ENCODE measurements at places on chromosomes 4 and X.

DNA sequence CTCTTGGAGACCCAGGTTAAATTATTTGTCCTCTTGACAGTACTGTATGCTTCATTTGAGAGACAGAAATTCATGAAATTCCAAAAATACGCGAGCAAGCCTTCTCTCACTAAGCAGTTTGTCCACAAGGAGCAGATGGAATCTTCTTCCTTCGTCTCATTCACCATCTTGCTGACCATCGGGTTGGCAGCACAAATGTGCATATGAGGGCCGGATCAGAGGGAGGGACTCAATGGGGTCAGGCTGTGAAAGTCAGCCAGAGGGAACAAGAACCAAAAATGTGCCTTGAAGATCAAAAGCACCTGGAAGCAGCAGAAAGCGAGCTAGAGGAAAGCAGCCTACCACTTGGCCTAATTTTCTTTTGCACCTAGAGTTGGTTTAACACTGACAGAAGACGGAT lies 16.4 kb downstream of the NHSL2 start:
- DNase-seq, result no peak

- DNase-seq, result peak; percentile 76
Observed at GRCh38 chr4:82798168-82799005, at the start of gene SCD5. TSS of gene SCD5 (minus strand) at chr4:82798796. CDS start at chr4:82798537, 259 bp downstream.

GRCh38 chrX:101386542-101386885 lies 523 bp upstream of the BTK start:
- DNase-seq, result no peak

GRCh38 chrX:44062840-44063239 lies 89.7 kb upstream of the NDP start:
- no peak for DNase-seq

- DNase-seq, result no peak
Observed at GRCh38 chr4:82903737-82904136, 3.2 kb downstream of the THAP9 start.

DNA sequence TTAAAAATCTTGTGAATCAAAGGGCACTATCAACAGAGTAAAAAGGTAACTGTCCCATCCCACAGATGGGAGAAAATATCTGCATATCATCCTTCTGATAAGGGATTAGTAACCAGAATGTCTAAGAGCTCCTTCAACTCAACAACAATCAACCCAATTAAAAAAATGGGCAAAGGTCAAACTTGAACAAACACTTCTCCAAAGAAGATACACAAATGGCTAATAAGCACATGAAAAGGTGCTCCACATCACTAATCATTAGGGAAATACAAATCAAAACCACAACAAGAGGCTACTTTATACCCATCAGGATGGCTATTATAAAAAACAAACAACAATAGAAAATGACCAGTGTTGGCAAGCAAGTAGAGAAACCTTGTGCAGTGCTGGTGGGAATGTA lies 43.3 kb downstream of the TMEM165 start:
- no peak for DNase-seq

DNA sequence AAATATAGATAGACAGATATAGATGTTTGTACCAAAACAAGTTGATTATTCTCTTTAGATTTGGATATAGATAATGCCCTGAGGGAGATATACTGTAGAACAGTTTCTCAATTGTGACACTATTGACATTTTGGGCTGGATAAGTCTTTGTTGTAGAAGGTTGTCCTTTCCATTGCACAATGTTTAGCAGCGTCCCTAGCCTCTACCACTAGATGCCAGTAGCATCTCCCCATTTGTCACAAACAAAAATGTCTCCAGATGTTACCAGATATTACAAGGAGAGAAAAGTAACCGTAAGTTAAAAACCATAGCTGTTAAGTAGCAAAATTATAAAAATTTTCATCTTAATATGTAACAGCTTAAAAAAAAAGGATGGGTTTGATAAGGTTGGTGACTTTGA lies 2595.3 kb downstream of the ARAP2 start:
- DNase-seq, result no peak

Data from 8988T (cell line).